ENCODE measurements at places on chromosomes 6 and 20. TPM values are rescaled to one million over a fixed set of nuclear protein-coding genes. Genes with fewer than 3 reads are reported as not detected.

- no peak for DNase-seq
These were observed 7.6 kb downstream of the NOTCH4 start for GRCh38 chr6:32216285-32216684.

DNA sequence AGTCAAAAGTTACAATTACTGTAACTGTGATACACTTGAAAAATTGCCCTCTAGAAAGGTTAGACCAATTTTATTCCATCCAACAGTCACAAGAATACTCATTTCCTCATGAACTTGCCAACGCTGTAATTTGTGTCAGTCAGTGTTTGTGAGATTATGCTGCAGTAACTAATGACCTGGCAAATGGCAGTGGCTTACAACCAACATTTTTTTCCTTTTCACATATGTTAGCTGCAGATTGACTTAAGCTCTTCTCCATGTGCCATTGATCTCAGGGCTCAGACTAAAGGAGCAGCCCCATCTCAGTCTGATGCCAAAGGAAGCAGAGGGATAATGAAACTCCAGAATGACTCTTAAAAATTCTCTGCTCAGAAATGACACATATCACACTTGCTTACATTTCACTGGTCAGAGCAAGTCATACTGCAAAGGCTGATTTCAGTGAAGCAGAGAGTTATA, 92.3 kb upstream of the ELOVL5 start:
- no peak for DNase-seq

DNA sequence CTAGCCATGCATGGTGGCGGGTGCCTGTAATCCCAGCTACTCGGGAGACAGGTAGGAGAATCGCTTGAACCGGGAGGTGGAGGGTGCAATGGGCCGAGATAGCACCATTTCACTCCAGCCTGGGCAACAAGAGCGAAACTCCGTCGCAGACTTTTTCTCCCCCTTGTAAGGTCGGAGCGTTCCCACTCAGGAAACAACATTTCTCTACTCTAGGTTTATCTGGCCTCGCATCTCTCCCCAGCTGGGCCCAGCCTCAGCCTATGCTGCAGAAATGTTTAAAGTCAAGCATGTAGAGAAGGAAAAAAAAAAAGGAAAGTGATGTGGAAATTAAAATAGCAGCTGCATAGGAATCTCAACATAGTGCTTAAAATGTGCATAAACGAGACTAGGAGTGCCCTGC, 172.3 kb downstream of the TRIM27 start:
- no peak for DNase-seq

The RNF182 gene
- not detected for total RNA-seq

GRCh38 chr20:46575937-46576461, 25.5 kb upstream of the OCSTAMP start:
- DNase-seq: no peak

The TXLNB gene
- total RNA-seq: 0.21 TPM

DNA sequence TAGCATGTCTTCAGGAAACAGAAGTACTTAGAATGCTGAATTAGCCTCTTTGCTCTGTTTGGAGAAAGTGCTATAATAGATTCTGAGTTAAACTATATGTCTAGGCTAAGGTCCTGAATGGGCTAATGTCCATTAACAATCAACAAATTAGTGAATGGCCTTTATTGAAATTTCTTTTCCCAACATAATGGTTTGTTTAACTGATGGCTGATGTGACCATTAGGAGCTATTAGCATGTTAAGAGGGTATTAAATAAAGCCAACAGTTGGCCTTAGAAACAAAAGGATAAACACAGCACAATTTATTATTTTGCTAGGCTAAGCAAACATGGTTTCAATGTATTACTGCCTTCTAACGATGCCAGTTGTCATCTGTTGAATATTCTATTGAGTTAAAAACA, 234.3 kb upstream of the HS3ST5 start:
- no peak for DNase-seq

The EBF4 gene
- 0.13 TPM for total RNA-seq

The SCAND1 gene
- 68.1 TPM for total RNA-seq

GRCh38 chr6:168182366-168182765, 103.4 kb upstream of the FRMD1 start:
- no peak for DNase-seq

The EYA4 gene
- total RNA-seq: not detected

DNA sequence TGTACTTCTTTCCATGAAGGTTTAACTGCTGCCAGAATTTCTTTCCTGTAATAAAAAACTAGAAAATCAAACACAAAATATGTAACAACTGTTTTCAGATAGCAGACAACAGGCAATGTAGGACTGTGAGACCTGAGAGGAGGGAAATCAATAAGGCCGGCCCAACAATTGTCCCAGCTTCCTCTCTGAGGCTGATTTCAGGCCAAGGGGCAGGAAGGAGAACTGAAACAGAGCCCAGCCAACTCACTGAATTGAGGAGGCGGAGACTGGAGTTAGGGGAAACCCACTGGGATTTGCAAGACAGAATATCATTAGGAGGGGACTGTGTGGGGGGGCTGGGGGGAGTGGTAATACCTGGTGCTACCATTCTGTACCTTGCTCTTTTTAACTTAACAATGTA, 42.2 kb downstream of the FLRT3 start:
- peak; percentile 8 for DNase-seq

DNA sequence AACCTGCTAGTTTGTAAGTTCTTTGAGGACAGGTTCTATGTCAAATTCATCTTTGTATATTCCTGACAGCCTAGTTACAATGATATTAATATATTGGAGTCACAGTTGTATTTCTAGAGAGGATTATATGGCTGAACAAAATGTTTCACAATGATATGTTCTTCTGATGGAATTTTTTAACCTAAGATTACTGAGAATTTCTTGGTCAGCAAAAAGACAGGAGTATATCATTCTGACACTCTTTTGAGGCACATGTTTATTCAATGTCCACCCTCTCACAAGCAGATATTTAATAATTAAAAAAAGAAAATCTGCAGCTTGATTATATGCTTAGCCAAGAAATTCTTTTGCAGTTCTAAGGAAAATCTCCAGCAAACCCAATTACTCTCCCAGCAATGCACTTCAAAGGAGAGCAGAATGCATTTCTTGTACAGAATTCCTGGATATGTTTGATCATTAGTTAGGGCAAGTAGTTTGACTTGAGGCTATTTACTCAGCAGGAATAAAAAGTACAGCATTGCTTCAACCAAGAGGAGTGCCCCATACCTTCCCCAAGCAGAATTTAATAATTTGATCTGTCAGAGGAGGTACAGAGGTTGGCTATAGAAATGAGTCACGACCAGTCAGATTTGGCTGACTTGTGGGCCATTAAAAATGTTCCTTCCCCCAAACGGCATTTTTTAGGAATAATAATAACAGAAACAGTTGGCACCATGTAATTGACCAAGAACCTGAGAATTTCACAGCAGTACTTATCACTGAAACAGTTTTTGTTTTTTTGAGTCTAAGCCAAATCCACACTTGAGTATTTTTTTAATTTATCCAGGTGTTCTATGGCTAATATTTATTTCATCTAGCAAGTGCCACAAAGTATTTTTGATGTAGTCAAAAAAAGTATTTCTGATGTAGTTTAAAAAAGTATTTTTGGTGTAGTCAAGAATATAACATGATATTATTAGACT, 508.1 kb upstream of the FLRT3 start:
- no peak for DNase-seq

The CCN6 gene
- total RNA-seq: not detected

The OGFR gene
- total RNA-seq: 52.6 TPM

The OR2H1 gene
- total RNA-seq: not detected

The KHDC1L gene
- not detected for total RNA-seq

DNA sequence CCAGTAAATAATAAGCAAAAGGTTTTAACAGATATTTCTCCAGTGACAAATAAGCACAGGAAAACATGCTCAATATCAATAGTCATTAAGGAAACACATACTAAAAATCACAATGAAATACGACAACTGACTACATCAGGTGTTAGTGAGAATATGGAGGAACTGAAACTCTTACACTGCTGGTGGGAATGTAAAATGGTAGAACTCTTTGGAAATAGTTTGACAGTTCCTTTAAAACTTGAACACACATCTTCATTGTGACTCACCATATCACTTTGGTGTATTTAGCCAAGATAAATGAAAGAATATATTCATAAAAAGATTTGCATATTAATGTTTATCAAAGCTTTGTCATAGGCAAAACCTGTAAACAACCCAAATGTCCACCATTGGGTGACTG, 11.3 kb upstream of the MAP3K5 start:
- no peak for DNase-seq

The SUMO4 gene
- total RNA-seq: 2.1 TPM

The SCGN gene
- not detected for total RNA-seq

- DNase-seq: no peak
These were observed 232.2 kb downstream of the ERMARD start for GRCh38 chr6:169983651-169984050.

- DNase-seq: no peak
These were observed 125.1 kb upstream of the BTBD3 start for GRCh38 chr20:11792568-11792953.

The OPRL1 gene
- 0.41 TPM for total RNA-seq

The LRRC1 gene
- total RNA-seq: 0.29 TPM

DNA sequence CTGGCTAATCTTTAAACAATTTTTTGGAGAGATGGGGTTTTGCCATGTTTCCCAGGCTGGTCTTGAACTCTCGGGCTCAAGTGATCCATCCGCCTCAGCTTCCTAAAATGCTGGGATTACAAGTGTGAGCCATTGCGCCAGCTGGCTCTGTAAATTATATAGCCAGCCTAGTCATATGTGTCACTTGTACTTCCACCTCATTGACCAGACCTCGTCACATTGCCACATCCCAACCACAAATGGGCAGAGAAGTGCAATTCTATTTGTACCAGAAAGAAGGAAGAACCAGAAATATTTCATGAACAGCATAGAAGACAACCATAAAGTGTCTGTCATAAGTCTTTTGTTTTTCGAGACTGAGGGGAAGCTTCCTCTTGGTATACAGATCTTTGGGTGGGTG, 304.9 kb upstream of the RNF24 start:
- no peak for DNase-seq

The PDE10A gene
- 0.16 TPM for total RNA-seq

DNA sequence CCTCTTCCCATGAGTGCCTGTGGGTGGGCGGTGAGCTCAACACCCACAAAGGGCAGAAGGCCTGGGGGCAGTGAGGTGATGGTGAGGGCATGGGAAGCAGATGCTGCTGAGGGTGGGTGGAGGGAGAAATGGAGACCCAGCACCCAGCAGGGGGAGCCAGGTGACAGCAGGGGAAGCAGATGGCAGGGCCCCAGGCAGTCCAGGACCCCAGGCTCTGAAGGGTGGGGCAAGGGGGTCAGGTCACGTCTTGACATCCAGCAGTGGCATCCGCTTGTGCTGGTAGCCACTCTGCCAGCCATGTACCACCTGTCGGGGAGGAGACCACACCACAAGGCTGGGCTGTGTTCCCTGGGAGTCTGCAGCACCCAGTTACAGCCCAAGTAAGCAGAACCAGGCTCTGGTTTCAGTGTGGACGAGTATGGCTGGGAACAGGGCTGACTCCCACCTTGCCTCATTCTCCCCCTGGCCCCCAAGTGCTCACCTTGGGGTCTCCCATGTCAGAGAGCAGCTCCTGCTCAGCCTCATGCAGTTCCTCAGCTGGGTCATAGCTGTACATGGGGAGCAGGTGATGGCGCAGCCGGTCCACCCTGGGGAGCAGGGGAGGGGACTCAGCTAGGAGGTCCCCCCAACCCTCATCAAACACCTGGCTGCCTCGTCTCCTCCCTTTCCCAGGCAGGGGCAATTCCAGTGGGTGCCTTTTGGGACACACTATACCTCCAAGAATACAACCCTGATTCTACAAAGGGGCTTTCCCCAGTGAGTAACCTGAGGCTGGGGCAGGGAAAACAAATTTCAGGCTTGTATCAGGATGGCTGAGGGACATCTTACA, 2.0 kb downstream of the SMIM29 start:
- no peak for DNase-seq

DNA sequence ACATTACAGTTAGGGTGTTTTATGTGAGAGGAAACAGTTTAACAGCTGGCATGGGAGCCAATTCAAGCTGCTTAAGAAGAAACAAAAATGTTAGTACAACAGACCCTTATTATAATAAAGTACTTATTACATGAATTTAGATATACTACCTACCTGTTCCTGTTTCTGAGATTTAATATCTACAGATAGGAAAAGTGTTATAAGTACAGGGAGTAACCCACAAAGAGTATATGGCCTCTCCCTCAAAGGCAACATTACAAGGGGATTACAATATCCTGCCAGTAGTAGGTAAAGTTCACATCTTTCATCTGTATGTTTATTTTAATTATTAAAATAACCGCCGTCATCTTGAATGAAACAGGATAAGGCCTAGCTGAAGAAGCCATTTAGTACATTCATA, 1.8 kb upstream of the ME1 start:
- no peak for DNase-seq

The RNASET2 gene
- 62.1 TPM for total RNA-seq

DNA sequence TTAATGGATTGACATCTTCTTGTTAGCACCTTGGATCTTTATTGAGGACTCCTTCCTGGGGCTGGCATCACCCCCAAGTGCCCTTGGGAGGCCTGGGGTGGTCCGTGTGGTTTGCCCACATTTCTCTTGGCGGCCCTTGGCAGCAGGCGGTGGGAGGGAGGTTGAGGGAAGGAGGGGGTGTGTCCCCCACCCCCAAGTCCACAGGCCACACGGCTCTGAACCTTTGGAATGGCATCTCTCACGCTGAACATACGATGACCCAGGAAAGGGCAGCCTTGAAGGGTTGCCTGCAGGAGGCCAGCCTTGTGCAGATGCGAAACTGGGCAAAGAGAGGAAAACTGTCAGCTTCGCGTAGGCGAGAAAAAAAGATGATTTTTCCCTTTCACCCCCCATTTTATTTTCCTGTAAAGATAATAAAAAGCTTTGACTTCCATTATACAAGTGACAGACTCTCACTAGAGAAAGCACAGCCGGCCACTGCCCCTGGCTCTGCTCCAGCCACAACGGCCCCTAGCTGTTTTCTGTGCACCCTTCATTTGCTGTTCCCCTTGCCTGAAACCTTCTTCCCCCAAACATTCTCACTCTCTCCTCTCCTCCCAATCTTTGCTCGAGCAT, 56.2 kb downstream of the SLC2A10 start:
- no peak for DNase-seq

DNA sequence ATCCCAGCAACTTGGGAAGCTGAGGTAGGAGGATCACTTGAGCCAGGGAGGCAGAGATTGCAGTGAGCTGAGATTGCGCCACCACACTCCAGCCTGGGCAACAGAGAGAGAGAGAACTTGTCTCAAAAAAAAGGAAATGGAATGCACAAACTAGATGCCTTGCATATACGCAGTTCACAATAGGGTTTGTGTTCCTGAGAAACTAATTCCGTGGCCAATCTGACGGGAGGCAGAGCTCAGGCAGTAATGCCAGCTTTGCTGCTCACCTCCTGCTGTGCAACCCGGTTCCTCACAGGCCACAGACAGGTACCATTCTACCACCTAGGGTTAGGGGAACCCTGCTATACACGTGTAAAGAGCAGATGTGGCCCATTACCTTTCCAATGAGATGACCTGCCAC, 1.4 kb downstream of the CDK5RAP1 start:
- no peak for DNase-seq

DNA sequence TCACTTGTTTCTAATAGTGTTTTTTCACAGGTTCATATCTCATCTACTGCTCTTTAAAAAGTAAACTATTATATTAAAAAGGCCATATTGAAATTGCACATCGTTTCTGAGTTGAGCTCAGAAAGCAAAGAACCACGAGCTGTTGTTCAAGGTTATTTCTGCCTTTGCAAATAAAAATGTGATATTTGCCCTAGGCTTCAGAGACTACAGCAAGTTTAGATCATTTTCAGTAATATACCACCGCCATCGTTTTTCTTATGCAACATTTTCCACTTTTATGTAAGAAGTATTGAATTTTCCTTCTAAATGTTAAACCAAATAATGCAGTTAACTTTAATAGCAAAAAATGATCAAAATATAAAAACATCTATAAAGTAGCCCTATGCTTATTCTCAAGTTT, 71.1 kb downstream of the DST start:
- DNase-seq: no peak

GRCh38 chr20:13995086-13995665, at the start of gene MACROD2:
MACROD2 (plus strand) TSS chr20:13995516.
- DNase-seq: no peak

Measured in GM12878 (cell line).